ENCODE measurements at places on chromosomes 5 and 9.

DNA sequence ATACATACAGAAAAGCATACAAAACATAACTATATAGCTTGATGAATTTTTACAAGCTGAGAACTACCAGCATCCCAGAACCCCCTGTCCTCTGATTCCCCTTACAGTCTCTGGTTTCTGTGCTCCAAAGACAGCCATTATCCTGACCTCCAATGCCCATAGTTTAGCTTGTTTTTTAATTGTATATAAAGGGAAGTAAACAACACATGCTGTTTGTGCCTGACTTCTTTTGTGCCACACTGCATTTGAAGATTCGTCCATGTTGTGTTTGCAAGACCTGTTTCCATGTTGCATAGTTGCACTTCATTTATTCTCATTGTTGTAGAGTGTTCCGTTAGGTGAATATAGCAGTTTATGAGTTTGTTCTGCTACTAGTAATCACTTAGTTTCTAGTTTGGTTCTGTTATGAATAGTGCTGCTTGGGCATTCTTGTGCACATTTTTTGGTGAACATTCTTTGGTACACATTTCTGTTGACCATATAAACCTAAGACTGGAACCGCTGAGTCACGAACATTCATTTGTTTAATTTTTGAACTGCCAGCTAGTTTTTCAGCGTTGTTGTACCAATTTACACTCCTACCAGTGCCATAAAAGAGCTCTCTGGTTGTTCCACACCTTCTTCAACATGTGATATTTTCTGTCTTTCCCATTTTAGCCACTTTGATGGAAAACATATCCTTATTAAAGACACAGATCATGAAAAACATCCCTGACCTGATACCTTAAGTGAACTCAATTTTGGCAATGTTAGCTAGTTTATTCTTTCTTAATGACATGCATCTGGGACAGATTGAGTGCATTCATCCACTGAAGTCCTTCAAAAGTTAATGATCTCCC, 78.1 kb upstream of the ANXA1 start:
- no peak for DNase-seq

DNA sequence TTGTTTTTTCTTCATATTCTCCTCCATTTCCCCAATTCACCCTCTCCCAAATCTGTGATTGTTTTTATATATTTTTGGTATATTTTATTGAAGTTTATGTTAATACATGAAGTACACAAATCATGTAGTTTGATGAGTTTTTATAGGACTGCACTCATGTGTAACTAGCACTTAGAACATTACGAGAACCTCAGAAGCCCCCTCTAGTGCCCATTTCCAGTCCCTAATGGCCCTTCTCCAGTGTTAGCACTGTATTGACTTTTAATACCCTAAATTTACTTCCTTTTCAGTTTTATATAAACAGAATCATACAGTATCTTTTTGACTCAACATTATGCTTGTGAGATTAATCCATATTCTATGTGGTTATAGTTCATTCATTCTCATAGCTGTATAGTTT, 18.5 kb upstream of the FKTN start:
- no peak for DNase-seq

- no peak for DNase-seq
Observed at GRCh38 chr9:83444110-83444509, 94.1 kb downstream of the FRMD3 start.

DNA sequence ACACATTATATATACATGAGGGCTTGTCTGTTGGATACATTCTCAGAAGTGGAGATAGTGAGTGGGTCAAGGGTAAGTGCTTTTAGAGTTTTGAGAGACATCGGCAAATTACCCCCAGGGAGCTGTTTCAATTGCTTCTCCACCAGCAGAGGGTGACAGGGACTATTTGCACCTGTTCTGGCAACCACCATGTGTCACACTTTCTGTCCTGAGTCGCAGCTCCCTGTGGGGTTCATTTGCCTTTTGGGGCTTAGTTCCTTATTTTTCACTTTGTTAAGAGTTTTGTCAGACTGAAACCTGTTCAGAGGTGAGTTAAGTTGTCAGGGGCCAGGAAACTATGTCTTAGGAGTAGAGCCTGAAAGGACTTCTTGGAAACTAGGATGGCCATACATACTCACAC, 20.1 kb upstream of the SLC36A1 start:
- DNase-seq, result no peak

- DNase-seq, result no peak
Observed at GRCh38 chr5:68592351-68592750, 376.8 kb downstream of the PIK3R1 start.

DNA sequence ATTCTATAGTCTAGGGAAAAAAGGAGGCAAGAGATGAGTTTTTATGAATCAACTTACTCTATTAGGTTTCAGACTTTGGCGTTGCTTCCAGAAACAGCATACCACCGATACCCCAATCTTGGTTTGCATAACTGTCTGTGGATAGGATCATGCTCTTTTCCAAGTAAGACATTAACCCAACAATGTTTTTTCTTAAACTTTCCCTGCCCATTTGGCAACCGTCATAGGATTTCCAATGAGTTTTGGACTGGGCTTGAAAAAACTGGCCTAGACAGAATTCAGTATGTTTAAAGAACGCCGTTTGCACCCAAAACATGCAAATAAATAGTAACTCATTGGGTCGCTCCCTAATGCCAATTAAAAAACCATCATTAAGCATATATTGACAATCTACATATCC, 106.0 kb downstream of the SMIM23 start:
- DNase-seq, result no peak

DNA sequence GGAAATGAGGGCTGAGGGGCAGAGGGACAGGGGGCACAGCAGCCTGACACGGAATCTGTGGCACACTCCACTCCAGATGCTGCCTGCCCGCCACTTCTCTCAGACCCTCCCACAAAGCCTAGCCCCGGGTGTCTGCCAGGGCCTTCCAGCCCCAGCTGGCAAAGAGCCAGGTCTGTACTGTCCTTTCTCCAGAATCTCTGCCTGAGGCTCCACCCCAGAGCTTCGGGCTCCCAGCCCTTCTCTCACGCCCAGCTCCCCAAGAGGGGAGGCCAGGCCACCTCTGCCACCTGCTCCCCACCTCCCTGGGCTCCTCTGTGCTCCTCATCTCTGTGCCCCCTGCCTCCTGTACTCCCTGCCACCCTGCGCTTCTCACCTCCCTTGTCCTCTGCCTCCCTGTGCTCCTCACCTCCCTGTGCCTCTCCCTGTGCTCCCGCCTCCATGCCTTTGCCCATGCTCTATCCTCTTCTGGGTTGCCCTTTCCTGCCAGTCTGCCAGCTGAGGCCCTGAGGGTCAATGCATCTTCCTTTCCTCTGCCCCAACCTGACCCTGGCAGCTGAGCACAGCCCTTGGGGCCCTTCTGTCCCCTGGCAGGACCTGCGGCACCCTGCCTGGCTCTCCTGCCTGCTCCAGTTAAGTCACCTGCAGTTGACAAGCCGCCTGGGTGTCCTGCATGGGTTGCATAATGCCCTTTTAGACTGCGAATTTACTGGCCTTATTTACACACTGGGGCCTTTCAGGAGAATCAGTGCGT, 36.4 kb downstream of the RASGEF1C start:
- DNase-seq, result no peak

- DNase-seq, result no peak
Observed at GRCh38 chr5:59257488-59258400, 635.8 kb downstream of the PDE4D start.

GRCh38 chr9:128945798-128946501, 1.5 kb downstream of the DOLK start:
- DNase-seq, result no peak

- DNase-seq, result no peak
Observed at GRCh38 chr5:28468166-28468565, 1429.8 kb upstream of the CDH9 start.

- no peak for DNase-seq
Observed at GRCh38 chr5:127418974-127419682, 98.3 kb upstream of the PRRC1 start.

GRCh38 chr5:24571302-24571701, 73.5 kb downstream of the CDH10 start:
- DNase-seq, result no peak

GRCh38 chr5:89583534-89583933, 700.5 kb upstream of the MEF2C start:
- no peak for DNase-seq

- no peak for DNase-seq
Observed at GRCh38 chr9:129262261-129262660, 84.2 kb upstream of the IER5L start.

DNA sequence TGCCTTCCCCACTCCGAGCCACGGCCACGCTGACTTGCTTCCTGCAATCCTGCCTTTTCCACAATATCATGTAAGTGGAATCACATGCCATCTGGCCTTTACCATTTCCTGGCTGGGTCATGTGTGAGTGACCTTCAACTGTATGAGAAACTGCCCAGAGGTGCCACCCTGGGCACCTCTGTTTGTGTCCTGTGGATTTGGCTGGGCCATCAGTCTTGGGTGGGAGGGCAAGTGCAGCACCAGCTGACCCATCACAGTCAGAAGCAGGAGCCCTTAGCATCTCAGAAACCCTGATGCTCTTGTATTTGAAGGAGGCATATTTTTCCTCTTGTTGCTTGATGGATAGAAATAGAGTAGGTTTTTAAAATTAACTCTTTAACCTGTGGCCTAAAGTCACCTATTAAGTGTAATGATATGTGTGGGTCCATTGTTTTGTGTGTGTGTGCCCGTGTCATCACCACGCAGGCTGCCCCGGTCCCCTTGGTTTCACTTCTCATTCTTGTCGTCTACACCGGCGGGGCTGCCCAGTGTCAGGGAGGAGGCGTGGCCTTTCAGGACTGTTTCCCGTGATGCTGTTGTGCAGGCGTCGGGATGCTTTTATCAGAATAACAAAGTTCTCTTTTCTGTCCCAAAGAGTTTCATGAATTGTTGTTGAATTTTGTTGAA, 52.1 kb upstream of the CACNA1B start:
- no peak for DNase-seq

- DNase-seq, result no peak
Observed at GRCh38 chr5:135556620-135557019, 20.9 kb upstream of the NEUROG1 start.

DNA sequence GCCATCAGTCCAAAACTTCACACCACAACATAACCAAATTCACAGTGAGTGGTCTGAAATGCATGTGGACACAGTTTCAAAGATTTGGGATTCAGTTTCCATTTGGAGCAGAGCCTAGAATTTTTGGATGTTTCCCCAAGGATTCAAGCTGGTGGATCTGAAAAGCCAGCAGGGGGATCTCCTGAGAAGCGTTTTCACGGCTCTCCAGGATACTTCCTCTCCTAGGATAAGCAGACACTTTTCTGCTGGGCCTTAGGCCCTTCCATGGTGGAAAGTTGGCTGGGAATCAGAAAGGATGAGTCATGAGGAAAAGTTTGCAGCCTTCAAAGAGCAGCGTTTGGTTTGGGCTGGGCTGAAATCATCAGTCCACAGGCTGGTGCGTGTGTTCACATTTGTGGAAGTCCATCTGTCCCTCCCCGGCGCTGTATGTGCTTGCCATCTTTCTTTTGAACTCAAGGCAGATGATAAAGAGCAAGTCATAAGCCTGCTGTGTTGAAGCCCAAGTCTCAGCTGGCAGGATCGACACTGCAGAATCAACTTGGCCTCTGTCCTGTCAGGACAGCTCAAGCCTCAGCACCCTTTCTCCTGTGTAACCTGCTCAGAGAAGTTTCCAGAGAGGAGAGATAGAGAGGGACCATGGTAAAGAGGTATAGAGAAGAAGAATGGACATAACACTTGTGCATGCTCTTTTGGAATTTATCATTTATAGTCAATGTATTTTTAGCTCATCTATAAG, 152.6 kb upstream of the MSX2 start:
- DNase-seq, result no peak

GRCh38 chr5:36632363-36632664, 25.9 kb downstream of the SLC1A3 start:
- no peak for DNase-seq

GRCh38 chr9:105114964-105115728, 129.3 kb upstream of the SLC44A1 start:
- DNase-seq, result no peak

- DNase-seq, result no peak
Observed at GRCh38 chr9:78688796-78689195, 391.9 kb downstream of the PSAT1 start.

DNA sequence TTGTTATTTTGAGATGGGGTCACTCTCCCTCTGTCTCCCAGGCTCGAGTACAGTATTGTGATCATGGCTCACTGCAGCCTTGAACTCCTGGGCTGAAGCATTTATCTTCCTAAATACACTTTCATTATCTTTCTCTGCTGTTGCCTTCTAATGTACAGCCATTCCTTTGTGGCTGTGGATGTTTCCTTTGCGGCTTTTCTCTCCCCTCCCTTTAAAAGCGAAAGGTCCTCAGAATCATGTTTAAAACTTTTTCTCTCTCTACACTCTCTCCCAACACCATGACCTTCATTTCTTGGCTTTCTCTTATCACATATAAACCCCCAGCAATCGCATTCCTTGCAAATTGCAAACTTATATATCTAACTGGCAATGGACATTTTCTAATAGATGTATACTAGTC, 1.6 kb downstream of the IFNA2 start:
- DNase-seq, result no peak

GRCh38 chr5:10726913-10727517, 34.0 kb downstream of the DAP start:
- DNase-seq, result no peak

- DNase-seq, result no peak
Observed at GRCh38 chr9:131610231-131610761, 65.0 kb downstream of the PRRT1B start.

- no peak for DNase-seq
Observed at GRCh38 chr5:158543539-158544387, 556.0 kb downstream of the EBF1 start.

DNA sequence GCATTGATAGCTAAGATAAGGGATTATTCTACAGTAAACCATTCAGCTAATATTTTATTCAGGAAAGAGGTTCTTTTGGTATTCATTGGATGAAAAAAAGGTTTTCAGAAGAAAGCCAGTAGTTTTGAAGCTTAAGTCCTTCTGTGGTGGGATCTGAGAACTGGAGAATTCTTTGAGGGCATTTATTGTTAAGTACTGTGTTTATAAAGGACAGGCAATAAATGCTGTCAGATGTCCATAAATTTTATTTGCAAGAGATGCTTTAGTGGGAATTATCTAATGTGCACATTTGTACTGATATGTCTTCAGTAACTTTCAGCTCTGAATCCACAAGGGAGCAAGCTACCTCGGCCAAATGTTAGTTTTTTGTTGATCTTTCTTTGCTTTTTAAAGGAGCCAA, 321.3 kb downstream of the MARCHF11 start:
- DNase-seq, result no peak

DNA sequence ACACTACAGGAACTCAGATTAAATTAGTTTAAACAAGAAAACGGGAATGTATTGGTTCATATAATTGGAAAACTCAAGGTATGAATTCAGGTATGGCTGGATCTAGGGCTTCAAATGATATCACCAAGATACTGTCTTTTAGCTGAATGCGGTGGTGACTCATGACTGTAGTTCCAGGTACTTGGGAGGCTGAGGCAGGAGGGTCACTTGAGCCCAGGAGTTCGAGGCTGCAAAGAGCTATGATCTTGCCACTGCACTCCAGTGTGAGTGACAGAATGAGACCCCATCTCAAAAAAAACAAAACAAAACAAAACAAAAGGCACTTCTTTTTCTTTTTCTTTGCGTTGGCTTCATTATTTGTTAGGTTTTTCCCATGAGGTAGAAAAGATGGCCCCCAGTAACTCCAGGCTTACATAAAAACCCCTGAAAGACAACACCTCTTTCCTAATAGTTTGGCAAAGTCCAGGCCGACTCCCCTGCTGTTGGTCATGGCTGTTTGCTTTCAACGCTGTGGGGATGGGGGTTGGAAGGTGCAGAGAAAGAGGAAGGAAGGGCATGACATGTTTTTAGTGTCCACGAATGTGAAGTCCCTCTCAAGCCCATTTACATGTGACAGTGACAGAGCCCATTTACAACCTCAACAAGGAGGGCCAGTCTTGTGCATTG, 39.8 kb upstream of the CRB2 start:
- DNase-seq, result no peak

GRCh38 chr9:110152704-110153374, 55.1 kb downstream of the C9orf152 start:
- no peak for DNase-seq
